ENCODE measurements at places on chromosomes 6 and 20. TPM values are rescaled to one million over a fixed set of nuclear protein-coding genes. Genes with fewer than 3 reads are reported as not detected.

DNA sequence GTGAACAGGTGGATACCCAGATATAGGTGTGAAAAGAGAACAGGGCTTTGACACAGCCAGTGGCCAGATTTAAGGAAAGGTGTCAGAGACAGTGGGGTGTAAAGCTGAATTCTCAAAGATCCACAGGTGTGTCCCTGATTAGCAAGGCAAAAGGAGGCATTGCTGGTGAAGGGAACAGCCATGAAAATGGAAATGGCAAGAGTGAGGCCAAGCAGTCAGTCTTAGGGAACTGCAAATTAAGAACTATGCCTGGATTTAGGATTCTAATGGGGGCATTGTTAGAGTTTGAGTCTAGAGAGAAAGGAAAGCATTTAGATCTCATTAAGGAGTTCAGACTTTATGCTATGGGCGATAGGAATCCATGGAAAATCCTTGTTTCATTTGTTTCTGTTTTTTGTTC, 789.2 kb downstream of the MAFB start:
- no peak for DNase-seq

Gene TGM2
- polyA plus RNA-seq: 398 TPM

DNA sequence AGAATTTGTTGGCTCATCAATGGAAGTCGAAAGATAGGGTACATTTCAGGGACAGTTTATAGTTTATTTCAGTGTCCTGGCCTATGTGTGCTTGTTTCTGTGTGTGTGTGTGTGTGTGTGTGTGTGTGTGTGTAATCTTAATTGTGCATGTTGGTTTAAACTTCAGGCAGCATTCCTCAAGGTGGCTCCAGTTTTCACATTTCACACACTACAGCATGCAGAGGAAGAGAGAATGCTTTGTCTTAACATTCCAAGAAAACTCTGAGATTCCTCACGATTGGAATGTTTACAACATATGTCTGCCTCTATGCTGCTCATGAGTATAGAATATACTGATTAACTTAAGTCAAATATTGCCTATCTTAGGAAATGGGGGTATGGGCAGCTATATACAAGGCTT, 332.6 kb upstream of the EPHA7 start:
- no peak for DNase-seq

Gene MCHR2
- not detected for polyA plus RNA-seq
